ENCODE measurements at places on chromosomes 1 and 21.

DNA sequence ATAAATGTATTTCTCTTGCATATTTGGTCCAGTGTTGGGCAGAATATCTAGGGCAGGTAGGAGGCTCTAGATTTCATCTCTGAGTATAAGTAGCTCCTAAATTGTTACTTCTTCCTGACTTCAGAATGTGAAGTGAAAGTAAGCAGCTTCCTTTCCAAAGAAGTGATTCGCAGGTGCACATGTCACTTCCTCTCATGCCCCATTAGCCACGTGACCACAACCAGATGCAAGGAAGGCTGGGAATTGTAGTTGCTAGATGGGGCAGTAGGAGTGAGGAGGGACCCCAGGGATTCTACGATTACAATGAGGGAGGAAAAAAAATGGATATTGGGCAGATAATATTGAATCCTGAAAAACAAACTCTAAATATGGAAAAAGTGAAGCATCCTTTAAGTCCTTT, 113.2 kb upstream of the CYYR1 start:
- no peak for DNase-seq

GRCh38 chr1:227958617-227959324, 11.0 kb upstream of the WNT9A start:
- no peak for DNase-seq

GRCh38 chr1:168583571-168583970, 7.2 kb downstream of the XCL1 start:
- DNase-seq = no peak

DNA sequence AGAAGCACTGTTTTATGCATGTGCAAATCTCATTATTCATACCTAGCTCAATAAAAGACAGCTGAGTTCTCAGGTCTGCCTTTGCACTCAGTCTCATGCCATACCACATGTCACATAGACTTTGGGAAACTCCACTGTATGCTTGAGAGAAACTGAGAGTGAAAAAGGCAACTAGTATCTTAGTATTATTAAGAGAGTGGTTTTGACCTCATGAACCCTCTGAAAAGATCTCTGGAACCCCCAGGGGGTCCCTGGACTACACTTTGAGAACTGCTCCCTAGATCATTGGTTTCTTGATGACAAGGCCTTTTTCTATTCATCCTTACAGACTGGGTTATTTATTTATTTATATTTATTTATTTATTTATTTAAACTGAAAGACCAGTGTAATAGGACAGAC, 3.7 kb upstream of the RHEX start:
- DNase-seq = no peak

- no peak for DNase-seq
Measured at GRCh38 chr1:15181564-15181963, 28.0 kb downstream of the TMEM51 start.

GRCh38 chr1:208219659-208220282, 24.4 kb downstream of the PLXNA2 start:
- DNase-seq = no peak

GRCh38 chr1:192832492-192832891, 23.7 kb downstream of the RGS2 start:
- no peak for DNase-seq

- DNase-seq = no peak
Measured at GRCh38 chr1:203206129-203206687, 19.7 kb upstream of the CHI3L1 start.

- no peak for DNase-seq
Measured at GRCh38 chr1:196438329-196438728, 169.9 kb downstream of the KCNT2 start.

DNA sequence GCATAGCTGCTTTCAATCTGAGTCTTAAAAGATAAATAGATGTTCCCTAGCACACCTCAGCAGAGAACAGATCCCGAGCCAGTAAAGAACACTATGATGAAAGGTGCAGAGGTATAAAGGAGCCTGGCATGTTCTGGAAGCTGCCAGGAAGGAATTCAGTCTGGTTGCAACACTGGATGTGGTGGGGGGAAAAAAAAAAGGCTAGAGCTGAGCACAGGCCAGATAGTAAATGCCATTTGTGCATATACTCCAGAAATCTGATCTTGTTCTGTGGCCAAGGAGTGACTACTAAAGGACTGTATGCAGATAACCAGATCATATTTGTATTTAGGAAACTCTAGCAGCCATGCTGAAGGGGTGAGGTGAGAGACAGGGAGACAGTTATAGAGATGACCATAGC, 240.3 kb downstream of the VAV3 start:
- DNase-seq = no peak

DNA sequence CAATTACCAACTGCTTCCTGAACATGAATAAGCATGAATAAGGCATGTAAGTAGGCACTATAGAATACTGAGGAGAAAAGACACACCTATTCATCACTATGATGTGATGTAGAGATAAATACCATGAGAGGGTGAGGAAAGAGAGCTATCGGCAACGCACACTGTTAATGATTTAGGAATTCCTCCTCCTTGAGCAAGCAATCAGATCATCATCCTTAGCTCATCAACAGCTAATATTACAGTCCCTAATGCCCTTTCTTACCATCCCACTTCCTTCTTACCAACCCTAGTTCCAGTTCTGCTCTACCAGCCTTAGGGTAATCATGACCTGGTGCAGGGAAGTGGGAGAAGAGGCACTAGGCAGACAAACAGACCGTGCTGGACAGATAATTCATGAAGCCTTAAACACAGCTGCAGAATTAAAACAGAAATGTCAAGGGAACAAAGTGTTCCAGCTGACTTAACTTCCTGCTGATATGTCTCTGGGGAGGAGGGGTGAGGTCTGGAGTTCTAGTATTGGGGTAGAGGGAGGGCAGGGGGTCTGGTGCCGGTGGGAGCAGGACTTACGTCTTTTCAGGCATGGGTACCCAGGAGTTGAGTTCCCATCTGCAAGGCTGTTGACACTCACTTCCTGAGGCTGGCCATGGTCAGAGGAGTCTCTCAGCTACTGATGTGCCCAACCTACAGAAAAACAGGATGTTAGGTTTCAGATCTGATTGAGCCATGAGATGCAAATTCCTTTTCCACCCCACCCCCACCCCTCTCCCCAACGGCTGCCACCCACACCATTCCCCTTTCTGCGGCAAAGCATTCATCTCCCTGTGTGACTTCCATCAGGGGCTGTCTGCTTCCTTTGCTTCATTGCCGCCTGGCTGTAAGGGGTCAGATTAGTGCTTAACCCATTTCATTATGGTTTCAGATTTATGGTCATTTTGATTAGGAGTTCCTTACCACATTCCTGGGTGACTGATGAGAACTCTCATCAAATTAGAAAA, 12.6 kb upstream of the RCSD1 start:
- DNase-seq = no peak

- no peak for DNase-seq
Measured at GRCh38 chr1:30033256-30034104, 689.9 kb downstream of the MATN1 start.

DNA sequence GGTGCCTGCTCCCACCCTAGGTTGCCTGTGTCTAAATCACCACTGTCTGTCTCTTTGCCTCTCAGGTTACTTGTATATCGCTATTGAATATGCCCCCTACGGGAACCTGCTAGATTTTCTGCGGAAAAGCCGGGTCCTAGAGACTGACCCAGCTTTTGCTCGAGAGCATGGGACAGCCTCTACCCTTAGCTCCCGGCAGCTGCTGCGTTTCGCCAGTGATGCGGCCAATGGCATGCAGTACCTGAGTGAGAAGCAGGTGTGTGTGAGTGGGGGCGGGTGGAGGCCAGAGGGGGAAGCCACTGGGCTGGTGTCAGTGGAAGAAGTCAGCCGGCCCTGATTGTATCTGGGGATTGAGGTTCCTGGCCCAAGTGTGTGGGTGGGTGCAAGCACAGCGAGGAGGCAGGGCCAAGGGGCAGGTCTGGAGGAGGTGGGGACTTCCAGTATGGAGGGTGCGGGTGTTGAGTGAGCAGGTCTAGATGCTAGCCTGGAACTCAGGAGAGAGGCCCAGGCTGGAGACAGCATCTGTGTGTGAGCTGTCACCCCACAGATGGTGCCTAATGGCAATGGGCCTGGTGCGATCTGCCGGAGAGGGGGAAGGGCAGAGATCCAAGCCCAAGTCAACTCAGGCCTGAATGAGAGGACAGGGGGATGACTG, 17.2 kb downstream of the TIE1 start:
- DNase-seq = no peak

- DNase-seq = no peak
Measured at GRCh38 chr1:67460676-67461500, 30.7 kb upstream of the SERBP1 start.

DNA sequence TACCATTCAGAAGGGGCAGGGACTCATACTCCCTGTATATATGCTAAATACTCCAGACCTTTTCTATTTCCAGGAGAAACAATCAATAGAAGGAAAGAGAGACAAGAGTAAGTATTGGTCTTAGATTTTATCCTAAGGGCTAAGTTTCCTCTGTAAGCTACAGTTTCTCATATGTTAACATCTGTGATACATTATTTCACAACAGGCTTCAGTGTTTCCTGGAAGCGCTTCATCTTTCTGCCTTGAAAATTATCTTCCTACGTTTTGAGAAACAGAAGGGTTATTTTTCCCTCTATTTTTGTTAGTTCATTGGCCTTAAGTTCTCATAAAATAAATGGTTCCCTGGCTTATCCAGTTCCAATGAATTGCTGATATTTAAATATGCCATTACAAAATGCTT, 15.6 kb downstream of the FMO1 start:
- DNase-seq = no peak

GRCh38 chr1:197462539-197462938, 194.5 kb downstream of the CRB1 start:
- no peak for DNase-seq

DNA sequence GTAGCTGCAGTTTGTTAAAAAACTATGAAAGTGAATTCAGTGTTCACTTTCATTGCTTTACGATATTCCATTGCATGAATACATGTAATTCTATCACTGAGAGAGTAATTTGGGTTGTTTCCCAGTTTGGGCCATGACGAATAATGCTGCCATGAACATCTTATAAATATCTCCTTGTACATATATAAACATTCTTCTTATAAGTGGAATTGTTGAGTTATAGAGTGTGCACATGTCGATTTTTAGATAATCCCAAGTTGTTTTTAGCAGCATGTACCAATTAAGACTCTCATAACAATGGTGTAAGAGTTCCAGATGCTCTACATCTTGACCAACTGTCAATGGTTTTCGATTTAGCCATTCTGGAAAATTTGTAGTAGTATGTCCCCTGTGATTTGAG, 40.9 kb downstream of the ALG6 start:
- no peak for DNase-seq

GRCh38 chr1:203492082-203492747, 1.7 kb upstream of the OPTC start:
- DNase-seq = no peak

- no peak for DNase-seq
Measured at GRCh38 chr1:12536023-12536639, 81.9 kb downstream of the DHRS3 start.

- no peak for DNase-seq
Measured at GRCh38 chr1:192998536-192998935, 60.6 kb downstream of the UCHL5 start.

DNA sequence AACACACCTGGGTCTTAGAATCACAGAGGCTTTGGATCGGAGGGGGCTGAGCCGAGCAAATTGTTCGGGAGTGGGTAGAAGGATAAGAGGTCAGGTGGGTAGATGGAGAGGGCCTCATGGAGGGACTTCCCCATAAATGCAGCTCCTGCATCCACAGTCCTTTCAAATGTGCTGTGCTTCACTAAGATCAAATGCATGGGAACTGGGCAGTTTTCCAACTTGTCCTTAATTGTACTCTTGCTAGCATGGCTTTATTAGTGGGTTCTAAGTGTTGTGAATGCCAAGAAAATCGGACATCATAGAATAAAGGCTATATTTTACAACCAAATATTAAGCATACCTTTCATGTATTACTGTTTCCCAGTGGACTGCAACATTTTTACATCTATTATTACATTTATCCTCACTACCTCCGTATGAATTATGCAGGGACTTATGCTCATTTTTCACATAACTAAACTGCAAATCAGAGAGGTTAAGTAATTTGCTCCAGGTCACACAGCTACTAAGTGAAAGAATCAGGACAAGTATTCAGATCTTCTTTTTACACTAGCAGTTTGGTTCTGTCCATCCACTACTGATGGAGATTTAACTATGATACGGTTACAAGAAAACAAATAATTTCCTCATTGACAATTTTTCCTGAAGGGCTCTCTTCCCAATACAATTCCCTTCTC, 174.5 kb upstream of the RUNX1 start:
- no peak for DNase-seq

GRCh38 chr1:184648856-184649201, 105.8 kb downstream of the EDEM3 start:
- DNase-seq = no peak

GRCh38 chr1:212769459-212770167, 22.0 kb downstream of the NSL1 start:
- DNase-seq = peak; percentile 60

DNA sequence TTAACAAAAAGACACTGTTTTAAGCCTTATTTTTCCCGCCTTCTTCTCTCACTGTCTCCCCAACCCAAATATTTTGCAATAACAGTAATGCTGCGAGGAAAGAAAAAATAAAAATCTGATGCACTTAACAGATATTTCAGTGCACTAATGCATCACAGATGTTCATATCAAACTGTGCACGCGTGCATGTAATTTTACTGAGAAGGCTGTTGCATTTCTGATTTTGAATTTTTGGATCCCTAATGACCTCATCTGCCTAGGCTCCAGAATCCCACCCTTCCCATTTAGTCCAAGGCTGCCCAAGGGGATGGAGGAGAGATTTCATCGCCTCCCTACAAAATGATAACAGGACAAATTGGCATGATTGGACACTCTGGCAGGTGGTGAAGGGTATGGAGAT, 5.5 kb downstream of the TRABD2B start:
- no peak for DNase-seq

DNA sequence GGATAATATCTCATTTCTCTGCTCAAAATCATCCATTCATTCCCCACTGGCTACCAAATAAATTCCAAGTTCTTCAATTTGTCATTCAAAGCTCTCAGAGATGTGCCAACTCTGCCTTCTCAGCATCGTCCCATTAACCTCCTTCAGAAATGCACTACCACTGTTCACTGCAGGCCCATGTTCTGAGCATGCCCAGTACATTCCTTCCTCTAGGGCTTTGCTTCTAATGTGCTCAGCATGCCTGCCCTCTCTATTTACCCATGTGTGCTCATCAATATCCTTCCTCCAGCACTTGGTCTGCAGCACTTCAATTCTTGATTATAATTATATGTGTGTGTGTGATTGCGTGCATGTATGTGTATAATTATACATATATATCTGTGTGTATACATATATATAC, 36.1 kb upstream of the RGS8 start:
- no peak for DNase-seq

GRCh38 chr1:2106659-2107405, 56.6 kb downstream of the PRKCZ start:
- no peak for DNase-seq

DNA sequence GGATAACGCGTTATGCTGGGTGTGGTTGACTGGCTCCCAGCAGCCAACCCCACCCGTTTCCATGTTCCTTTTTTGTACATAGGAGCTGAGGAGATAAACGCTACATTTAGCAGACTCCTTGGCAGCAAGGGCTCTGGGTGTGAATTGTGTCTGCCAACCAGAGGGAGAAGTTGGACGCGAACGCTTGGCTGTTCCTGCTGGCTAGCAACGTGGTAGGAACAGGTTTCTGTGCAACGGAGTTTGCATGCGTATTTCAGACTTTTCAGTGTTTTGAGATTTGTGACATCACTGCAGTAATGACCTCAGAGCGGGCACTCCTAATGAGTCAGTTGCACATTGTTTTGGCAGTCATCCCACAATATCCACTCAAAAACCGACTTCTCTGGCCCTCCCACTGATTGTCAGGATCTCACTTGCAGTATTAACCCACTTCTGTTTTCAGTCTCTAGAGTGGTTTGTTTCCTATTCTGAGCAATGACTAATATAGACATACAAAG, 98.7 kb upstream of the RGS1 start:
- no peak for DNase-seq
